ENCODE measurements at places on chromosomes 12 and 14.

DNA sequence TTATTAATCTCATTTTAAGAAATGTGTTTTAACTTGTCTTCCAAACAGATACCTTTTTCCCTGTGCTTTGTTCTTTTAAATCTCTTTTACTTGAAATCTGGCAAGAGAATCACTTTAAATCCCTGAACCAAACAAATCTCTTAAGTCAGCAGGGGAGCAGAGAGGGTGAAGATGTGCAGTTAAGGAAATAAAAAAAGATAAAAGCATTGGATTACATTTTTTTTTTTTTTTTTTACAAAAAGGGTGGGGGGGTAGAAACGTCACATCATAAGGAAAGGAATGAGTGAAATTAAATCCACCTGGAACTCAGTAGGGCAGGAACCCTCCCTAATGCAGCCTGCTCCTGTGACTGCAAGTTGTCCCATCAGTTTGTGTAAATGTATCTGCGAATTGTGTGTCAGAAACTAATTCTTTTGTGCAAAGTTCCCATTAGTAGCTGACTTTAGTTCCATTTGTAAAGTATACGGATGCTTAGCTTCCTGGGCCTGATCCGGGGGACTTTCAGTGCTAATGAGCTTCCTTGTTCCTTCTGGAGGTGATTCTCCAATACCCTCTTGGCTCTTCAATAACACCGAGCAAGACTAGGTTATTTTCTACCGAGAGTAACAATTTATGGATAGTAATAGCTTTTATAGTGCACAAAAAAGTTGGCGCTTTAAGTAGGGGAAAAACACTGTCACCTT, 1.5 kb downstream of the TTC6 start:
- DNase-seq, result no peak

DNA sequence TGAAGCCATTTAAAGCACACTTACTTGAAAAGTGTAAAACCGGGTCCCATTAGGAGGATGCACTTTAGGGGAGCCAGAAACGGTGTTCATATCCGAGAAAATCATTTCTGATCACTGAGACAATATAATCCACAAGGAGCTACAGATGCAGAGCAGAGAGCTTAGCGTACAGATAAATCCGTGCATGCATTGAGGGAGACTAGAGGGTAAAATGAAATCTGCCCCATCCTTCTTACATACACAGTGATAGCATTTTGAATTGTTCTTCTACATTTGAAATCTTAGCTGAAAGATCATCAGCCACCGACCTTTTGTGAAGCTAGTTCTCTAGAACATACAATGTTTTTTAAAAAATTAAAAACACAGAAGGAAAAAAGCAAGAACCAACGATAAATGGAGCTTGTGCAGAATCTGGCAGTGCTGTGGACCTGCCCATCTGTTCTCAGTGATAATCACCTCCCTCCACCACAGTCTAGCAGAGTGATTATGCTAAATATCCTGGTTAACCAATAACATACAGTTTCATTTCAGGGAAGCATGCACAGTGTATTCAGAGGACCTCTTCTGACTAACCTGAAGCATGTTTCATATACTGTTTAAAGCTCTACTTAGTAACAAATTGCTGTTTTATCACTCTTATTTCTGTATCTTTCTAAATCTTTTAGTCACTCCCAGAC, 161.1 kb downstream of the PPFIA2 start:
- no peak for DNase-seq

- no peak for DNase-seq
Measured at GRCh38 chr14:24785698-24786097, 151.7 kb upstream of the GZMB start.

DNA sequence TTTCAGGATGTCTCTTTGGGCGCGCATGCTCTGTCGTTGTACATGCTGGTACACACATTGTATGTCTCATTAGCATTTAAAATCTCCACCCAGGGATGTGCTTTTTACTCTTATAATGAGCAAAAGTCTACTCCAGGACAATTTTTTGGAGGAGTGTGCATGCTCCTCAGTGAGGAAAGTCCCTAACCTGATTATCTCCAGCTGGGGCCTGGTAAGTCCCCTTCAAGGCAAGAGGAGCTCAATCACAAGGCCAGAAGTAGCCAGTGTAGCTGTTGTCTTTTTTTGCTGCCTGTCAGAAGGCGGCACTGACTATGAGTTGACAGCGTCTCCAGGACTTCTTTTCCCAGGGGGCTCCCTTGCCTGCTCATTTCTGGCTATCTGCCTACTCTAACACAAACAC, 218.3 kb upstream of the CNTN1 start:
- DNase-seq, result no peak

GRCh38 chr12:53145383-53146260, 34.9 kb upstream of the ZNF740 start:
- no peak for DNase-seq

DNA sequence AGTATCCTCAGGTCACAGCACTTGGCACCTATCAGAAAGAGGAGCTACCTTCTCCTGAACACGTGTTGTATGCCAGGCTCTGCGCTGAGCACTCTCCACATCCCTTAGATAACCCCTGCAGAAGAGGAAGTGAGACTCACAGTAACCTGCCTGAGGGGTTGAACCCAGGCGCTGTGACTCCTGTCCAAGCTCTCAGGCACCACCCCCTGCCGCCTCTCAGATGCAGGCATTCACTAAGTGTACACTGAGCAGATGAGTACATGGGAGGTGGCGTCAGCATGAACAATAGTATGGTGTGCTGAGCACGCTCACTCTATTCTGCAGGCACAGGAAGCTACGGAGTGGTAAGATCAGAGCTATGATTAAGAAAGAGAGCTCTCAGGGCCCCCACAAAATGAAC, 21.0 kb upstream of the RIC8B start:
- DNase-seq, result no peak

- no peak for DNase-seq
Measured at GRCh38 chr14:63452796-63453195, 90.4 kb downstream of the PPP2R5E start.

DNA sequence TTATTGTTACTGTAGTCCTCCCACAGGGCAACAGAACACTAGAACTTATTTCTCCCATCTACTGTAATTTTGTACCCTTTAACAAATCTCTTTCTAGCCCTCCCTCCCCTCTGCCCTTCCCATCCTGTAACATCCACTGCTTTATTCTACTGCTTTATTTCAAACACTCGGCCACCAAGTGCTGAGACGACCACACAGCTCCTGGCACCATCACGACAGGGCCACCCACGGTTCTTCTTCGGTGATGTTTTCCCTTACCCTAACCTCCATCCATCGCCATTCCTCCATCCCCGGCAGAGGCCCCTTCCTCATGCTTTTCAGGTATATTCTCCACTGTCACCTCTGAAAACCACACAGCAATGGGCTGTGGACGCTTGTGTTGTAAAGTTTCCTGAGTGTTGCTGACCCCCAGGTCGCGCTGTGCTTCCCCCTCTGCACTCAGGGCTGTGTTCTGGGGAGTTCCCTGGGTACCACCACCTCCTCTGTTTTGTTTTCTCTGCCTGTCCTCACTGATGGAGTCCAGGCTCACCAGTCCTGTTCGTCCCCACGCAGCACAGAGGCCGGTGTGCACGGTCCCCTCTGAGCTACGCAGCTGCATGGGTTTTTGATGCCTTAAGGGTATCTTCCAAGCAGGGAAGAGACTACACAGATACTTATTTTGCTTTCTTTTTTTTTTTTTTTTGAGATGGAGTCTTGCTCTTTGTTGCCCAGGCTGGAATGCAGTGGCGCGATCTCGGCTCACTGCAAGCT, 207.2 kb upstream of the TMEM132C start:
- no peak for DNase-seq

DNA sequence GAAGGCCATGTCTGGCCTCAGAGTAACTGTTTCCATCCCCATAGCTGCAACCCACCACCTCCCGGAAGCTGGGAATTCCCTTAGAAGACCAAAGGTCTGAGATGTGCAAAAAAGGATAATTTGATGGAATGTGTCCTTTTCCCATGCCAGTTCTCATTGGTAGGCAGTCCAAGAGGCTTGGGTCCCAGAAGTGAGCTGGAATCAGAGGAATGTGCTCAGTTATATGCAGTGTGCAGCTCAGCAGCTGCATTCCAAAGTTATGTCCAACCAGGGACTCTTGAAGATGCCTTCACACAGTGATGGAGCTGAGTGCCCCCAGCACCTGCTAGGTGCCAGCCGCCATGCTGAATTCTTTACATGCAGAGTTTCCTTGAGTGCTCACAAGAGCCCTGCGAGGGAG, 583.9 kb upstream of the TBX3 start:
- no peak for DNase-seq

- no peak for DNase-seq
Measured at GRCh38 chr14:50357124-50357523, 39.6 kb downstream of the CDKL1 start.

DNA sequence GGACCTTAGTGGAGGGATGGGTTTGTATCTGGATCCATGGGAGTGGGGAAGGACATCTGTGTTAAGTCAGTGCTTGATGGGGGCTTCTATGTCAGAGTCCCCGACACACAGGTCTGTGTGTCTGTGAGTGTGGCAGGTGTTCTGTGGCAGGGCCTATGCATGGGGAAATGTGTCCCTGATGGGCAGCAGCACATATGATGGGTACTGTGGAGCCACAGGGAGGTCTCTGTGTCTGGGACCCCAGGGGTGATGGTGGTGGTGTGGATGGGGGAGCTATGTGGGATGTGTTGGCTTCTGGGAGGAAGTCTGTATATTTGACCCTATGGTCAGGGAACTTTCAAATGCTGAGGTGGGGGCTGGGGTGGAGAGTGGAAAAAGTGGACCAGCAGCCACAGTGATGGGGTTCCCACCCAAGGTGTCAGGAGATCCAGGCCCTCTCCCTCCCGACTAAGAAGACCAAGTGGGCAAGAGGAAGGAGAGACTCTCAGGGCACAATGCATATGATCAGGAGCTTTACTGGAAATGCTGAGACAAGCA, 16.5 kb downstream of the KRT7 start:
- no peak for DNase-seq

GRCh38 chr12:69330475-69331473, 17.4 kb upstream of the LYZ start:
- peak; percentile 9 for DNase-seq

DNA sequence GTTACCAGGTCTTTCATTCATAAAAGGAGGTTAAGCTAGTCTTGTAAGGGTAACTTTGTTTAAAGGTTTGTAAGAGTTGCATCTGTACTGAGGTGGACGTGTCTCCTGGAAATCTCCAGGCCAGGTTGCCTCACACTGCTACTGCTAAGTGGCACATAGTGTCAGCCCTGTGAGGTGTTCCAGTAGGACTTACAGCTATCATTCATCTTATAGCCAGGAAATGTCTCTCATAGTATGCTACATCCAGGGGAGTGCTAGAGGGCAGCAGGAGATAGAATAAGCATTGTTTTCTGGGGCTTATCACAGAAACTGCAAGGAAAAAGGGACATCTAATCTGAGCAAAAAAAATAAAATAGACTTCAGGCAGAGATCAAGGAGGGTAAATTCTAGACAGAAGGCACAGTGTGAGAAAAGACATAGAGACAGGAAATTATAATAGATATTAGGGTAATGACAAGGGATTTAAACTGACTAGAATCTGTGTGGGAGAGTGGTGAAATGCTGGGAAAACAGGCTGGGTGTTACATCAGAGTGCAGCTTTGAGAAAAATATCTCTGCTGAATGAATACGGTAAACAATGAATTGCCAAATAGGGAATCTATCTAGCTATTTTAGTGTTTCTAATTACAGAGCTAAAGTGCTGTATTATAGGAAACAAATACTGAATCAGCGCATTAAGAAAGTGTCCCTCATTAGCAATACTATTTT, 205.1 kb upstream of the ABCD2 start:
- no peak for DNase-seq

GRCh38 chr12:107318806-107319532, 225.6 kb upstream of the CRY1 start:
- DNase-seq, result peak; percentile 74

DNA sequence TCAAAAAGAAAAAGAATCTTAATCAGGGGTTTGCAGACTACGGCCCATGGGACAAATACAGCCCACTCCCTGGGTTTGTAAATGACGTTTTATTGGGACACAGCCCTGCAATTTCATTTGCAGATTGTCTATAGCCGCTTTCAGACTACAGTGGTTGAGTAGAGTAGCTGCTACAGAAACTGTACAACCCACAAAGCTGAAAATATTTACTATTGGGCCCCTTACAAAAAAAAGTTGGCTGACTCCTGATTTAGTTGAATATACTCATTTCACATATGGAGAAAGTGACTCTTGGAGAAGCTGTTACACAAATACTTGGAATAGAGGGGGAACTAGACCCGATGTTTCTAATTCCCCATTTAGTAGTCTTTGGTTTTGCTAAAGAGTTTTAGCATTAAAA, 162.5 kb upstream of the NOS1 start:
- DNase-seq, result no peak

- DNase-seq, result no peak
Measured at GRCh38 chr12:78088391-78088832, 257.7 kb downstream of the NAV3 start.

DNA sequence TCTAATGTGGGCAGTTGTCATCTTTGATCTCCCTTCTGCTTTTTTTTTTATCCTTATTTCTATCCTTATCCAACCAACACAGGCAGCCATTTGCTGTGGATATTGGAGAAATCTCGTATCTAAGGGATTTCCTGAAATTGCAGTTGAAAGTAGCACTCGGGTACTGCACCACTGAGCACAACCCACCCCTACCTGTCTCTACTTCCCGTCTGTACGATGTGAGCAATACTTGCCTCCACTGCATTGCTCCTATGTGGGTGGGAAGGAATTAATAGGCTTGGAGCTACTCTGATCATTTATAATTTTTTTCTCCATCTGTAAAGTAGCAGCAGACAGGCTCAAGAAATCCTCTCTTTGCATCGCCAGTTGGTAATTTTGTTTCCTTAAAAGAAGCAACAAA, 300.4 kb downstream of the SNAPC1 start:
- no peak for DNase-seq

- no peak for DNase-seq
Measured at GRCh38 chr12:52860102-52860823, 11.5 kb upstream of the KRT78 start.

- no peak for DNase-seq
Measured at GRCh38 chr14:56390859-56391258, 188.7 kb upstream of the TMEM260 start.

DNA sequence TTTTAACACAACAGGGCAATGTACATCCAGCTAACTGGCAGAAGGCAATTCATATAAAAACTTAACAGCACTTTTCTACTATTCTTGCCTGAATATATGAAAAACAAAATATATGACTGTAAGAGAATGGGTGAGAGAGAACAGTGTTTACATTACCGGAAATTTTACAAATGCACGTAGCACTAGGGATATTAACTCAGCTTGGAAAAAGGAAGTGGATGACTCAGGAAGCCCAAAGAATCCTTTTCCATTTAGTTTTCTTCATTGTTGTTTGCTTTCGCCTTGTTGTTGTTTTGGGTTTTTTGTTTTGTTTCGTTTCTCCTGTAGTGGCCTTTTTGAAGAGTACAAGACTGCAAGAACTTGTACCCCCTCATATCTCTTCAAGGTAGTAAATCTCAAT, 295.5 kb downstream of the EGLN3 start:
- DNase-seq, result no peak

DNA sequence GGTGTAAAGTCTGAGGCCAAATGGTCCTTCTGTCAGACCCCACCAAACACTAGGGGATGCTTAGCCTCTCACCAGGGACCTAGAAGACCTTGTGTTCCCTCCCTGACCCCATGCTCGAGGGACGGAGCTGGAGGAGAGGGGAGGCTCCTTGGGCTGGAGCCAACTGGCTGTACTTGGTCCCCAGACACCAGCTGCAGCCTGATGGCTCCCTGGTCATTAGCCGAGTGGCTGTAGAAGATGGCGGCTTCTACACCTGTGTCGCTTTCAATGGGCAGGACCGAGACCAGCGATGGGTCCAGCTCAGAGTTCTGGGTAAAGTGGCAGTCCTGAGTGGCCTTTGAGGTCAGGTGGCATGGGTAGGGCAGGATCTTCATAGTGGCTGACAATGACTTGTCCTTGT, 29.0 kb downstream of the PAPLN start:
- no peak for DNase-seq
